Body of pancreas (tissue), 4 donors: ENCODE measurements at places on chromosomes 1 and 21.
A peak's percentile ranks its signal among the peaks of the same experiment; 100 is the strongest.

DNA sequence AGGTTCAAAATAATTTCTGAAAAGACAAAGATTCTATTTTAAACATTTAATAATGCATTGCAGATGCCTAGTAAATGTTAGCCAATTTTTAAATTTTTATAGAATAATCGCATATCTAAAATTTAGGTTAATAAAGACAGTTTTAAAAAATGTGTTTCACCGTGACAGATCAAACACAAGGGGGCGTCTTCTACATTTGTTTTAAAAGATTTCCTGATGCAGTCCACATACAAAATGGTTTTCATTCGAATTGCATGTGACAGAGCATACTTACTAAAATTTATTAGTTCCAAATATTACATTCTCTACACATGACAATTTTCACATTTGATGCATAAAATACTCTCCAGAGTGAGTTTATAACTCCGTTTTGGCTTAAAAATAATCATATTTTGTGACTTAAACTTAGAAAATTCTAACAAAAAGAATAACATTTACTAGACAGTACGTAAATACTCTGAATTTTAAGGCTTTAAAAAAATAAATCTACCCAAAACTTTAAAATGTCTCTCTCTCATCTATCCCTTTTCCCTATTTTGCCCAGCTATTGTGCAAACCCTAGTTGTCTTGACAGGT is 75.5 kb downstream of the ADAMTS1 start:
- DNase-seq = peak; percentile 8

DNA sequence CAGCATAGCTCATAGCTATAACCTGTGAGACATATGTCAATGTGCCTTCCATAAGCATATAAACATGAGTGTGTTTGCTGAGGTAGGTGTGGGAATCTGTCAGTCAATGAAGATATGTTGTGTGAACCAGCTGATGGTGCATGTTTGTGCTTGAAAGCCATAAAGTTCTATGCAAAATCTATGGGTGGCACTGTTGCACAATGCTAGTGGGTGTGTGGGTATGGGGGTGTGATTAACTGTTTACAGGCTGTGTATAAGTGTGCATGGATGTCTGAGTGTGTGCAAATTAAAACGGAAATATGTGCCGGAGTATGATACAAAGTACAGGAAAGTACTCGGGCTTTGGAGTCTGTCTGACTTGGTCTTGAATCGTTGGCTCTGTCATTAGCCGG is 1.0 kb upstream of the ATP2B4 start:
- DNase-seq = peak; percentile 56

DNA sequence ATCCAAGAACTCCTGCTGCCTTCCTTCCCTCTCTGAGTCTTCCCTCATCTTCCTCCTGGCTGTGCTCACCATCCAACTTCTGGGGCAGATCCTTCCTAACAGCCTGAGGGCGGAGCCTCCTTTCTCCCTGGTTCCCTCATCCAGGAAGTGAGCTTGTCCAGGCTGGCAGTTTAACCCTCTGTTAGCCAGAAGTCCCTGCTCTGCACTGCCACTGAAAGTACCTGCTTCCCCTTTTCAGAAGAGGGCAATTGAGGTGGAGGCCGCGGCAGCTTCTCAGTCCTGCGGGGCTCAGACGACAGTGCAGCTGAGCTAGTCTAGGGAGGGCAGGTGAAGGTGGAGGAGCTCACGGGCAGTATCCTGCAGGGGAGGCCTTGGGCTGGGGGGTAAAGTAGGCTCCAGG is 149.1 kb downstream of the FCRL5 start:
- peak; percentile 5 for DNase-seq

GRCh38 chr1:48552903-48553606 is 81.1 kb upstream of the SPATA6 start:
- DNase-seq = no peak

DNA sequence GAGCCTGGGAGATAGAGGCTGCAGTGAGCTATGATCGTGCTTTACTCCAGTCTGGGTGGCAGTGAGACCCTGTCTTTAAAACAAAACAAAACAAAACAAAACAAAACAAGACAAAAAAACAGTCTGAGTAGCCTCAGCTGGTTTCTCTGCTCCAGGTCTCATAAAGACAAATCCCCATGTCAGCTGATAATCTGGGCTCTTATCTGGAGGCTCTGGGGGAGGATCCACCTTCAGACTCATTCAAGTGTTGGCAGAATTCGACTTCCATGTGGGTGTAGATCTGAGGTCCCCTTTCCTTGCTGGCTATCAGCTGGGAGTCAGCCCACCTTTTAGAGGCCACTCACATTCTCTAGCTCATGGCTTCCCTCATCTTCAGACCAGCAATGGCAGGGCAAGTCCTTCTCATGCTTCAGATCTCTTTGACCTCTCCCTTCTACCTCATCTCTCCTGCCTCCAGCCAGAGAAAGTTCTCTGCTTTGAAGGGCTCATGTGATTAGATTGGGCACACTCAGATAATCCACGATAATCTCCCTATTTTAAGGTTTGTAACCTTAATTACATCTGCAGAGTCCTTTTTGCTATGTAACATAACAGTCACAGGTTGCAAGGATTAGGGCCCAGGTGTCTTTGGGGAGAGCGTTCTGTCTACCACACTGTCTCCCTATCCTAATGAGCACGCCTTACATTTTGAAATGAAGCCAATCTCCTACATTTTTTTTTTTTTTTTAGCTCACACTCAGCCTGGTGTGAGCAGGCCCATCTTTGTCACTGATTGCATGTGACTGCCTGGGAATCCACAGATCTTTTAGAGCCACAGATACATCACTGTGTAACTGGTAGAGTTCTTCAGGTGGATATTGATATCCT is 7.5 kb upstream of the PYCR2 start:
- no peak for DNase-seq

GRCh38 chr1:24936684-24937083 is 6.6 kb upstream of the RUNX3 start:
- DNase-seq = no peak
